ENCODE measurements at places on chromosomes 6 and 20.

GRCh38 chr6:163354761-163355425, 59.6 kb upstream of the QKI start:
- no peak for DNase-seq

DNA sequence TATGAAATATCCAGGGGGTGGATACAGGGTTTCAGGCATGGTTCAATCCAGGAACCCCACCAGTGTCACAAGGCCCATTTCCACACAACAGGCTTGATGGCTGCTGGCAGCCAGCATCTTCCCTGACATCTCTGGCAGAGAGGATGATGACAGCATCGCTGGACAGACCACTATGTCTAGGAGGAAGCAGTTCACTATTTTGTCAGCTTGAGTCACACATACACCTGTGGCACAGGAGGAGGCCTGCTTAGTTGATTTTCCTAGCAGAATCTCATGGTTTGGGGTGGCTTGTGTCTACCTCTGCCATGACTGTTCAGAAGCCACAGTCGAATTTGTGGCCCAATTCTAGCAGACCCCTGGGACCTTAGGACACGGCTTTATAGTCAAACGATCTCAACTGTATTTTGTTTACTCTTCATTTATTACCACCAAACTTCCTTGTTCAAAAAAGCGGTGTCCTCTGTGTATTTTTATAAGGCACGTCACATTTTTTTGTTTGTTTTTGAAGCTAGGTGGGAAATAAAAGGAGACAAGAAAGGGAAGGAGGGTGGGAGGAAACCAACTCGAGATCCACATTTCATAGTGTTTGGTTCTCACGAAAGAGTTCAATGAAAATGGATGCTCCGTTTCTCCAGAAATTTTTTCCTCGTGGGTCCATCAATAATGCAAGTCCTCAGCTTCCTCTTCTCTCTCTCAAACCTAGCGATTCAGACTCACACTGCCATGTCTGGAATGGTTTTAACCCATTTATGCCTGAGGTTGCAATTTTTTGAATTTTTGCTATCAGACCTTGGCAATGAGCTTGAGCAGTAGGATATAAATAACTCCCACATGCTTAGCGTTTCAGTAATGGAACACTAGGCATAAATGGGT, 94.4 kb downstream of the TOX2 start:
- no peak for DNase-seq

DNA sequence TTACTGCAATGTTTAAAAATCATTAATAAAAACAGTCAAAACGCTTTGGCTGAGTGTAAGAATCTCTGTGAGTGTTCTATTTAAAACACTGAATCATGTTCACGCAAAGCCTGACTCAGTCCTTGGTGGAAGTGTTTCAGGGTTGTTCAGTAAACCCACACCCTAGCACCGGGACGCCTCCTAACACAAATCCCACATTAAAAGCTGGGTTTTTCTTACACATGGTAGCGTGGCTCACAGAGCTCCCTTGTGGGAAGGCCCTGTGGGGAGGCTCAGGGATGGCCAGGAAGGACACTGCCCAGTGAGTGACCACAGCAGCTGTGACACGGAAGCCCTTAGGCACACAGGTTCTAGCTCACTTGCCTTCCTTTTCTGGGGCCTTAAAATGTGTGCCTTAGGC, 80.2 kb downstream of the GMPR start:
- DNase-seq: no peak

DNA sequence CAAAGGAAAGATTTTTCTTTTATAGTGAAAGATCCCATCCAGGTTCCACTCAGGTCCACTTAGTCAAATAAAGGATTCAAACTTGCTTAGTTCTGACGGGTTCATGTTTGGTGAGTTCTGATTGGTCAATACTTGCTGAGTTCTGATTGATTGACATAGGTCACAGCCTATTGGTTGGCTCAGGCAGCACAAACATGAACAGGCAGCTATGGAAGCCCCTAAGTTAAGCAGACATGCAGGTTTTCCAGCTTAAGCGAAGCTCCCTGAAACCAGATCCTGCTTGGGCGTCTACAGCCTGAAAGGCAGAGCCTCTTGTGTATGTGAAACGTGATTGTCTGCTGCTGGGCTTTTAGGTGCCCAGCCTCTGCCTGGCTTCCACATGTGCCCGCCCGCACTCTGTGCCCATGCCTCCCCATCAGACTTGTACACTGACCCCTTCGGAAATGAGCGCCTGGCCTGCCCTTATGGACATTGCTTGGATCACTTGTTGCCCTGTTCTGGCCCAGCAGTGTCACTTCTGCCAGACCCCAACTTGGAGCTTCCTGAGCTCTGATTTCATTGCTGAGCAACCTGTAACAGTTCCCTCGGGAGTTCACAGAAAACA, 45.4 kb upstream of the ECI2 start:
- no peak for DNase-seq

GRCh38 chr6:75602246-75603105, 796 bp downstream of the SENP6 start:
- DNase-seq: peak; percentile 42

DNA sequence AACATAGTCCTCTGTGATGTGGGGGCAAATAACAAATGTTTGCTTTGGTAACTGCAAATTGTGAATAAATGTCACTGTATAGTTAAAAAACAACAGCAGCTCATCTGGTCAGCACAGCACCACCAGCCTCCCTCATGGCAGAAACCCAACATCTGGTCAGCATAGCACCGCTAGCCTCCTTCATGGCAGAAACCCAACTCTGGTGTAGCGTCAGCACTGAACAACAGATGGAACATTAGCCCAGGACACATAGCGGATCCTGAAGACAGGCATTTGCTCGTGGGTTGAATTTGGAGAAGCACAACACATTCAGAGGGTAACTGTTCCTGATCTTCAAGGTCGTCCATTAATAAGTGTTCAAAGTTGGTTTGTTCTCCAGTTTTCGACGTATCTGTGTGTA, 265.9 kb downstream of the DLL1 start:
- peak; percentile 99 for DNase-seq

- no peak for DNase-seq
Measured at GRCh38 chr6:3875486-3875885, 26.3 kb downstream of the FAM50B start.

- no peak for DNase-seq
Measured at GRCh38 chr20:45589725-45590124, 10.6 kb upstream of the WFDC8 start.

- DNase-seq: no peak
Measured at GRCh38 chr20:37686762-37687477, 6.9 kb upstream of the CTNNBL1 start.

DNA sequence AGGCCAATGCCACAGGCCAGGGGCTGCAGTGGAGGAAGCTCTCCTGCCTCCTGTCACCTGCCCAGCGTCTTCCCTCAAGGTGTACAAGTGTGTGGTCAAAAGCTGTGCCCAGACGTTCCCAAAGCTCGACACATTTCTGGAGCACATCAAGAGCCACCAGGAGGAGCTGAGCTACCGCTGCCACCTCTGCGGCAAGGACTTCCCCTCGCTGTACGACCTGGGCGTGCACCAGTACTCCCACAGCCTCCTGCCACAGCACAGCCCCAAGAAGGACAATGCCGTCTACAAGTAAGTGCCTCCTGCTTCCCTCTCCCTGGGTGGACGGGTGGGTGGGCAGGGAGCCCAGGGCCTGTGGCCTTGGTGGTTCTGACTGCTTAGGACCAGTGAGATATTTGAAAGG, 38.2 kb downstream of the ZNF341 start:
- no peak for DNase-seq

DNA sequence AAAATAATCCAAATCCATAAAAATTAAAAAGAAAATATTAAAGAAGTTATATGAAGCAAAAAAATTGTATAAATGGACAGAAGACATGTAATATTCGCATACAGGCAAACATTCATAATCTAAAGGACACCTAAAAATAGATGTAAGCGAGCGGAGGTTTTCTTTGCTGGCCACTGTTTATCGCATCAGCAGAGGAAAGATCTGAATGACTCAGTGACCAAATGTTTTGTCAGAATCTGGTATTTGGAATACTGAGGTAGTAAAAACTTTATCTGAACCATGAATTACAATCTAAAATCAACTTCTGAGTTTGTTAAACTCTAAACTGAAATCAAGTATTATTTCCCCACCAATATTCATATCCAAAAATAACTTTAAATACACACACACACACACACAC, 7.8 kb downstream of the TSPYL4 start:
- no peak for DNase-seq

- DNase-seq: no peak
Measured at GRCh38 chr6:2862712-2863181, 21.1 kb upstream of the SERPINB1 start.

DNA sequence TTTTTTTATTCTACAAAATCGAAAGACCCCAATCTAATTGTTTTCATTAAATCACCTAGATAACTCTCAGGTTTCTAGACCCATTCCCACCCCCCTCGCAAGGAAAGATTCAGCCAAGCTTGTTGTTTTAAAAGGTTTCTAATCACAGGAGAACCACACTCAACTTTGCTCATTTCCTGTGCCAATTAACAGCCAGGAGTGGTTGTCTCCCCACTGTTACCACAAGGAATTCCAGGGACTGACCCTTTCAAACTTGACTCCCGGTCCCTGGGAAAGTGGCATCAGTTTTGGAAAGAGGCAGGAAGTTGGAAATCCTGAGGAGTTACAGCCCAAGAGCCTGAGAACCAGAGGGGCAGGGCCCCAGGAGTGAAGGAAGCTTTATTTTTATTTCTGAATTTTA, 561.3 kb upstream of the JAG1 start:
- no peak for DNase-seq

DNA sequence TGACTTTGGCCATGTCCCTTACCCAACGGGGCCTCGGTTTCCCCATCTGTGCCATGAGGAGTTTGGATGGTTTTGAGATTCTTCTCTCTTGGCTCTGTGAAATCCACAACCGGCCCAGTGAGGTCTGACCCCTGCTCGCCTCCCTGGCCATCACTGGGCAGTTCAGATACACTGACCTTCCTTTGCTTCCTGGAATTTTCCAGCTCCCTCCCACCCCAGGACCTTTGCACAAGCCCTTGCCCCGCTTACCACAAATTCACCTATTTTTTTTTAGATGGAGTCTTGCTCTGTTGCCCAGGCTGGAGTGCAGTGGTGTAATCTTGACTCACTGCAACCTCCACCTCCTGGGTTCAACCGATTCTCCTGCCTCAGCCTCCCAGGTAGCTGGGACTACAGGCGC, 12.6 kb upstream of the NOL4L start:
- DNase-seq: no peak

DNA sequence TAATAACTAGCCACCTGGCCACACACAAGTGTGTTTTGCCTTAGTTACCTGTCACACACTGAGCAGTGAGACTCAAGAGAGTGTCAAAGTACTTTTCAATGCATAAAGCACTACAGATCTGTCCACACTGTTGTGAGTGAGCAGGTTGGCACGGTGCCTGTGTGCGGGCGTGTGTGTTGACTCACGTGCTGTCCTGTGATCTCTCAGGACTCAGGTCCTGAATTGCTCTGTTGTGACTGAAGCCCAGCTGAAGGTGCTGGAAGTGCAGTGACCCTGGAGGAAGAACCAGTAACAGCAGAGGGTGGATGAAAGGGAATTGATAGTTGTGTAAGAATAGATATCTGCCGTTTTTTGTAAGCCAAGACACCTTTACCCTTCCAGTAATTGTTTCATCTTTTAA, 18.3 kb downstream of the SLC16A10 start:
- peak; percentile 30 for DNase-seq

DNA sequence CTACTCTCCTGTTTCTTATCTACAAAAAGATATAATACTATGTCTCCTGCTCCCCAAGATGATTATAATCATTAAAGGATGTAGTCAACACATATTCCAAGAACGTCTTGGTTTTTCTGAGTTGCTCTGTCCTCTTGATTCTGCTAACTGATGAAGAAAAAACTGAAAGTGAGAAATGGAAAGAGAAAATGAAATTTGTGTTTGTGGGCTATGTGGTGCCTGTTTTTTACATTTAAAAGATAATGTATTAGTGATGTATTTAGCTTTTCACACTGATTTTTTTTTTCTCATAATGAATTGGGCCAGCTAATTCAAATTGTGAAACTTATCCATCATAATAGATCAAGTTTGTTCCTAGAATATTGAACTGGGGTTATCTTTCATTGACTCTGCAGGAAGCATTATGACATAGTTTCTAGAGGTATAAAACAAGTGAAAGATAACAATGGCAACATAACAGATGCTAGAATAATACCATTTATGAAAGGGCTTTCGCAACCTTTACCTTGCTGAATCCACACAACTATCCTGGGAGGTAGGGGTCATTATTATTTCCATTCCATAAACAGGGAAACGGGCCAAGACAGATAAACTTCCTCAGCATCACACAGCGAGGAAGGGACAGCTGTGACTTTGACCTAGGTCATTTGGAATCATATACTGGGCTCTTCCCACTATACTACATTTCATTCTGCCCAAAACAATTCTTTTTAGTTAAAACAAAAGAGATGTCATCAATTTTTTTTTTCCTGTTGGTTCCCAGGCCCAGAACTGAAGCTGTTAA, 336.7 kb downstream of the GJA1 start:
- no peak for DNase-seq

DNA sequence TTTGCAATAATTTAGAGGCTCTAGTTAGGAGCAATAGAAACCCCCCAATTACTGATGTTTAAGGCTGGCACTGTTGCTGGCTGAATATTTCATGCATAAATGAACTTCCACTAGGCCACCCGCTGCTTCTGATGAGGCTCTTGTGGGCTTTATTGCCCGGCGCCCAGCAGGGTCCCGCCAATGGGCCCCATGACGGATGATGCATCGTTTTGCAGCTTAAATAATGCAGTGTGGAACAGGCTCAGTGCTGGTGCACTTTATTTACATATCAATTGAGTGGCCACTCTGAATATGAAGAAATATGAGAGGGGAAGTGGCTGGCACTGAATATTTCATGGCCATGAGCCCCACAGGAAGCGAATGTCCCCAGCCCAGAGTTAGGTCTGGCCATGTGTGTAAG, 155.3 kb upstream of the MAFB start:
- DNase-seq: peak; percentile 79

DNA sequence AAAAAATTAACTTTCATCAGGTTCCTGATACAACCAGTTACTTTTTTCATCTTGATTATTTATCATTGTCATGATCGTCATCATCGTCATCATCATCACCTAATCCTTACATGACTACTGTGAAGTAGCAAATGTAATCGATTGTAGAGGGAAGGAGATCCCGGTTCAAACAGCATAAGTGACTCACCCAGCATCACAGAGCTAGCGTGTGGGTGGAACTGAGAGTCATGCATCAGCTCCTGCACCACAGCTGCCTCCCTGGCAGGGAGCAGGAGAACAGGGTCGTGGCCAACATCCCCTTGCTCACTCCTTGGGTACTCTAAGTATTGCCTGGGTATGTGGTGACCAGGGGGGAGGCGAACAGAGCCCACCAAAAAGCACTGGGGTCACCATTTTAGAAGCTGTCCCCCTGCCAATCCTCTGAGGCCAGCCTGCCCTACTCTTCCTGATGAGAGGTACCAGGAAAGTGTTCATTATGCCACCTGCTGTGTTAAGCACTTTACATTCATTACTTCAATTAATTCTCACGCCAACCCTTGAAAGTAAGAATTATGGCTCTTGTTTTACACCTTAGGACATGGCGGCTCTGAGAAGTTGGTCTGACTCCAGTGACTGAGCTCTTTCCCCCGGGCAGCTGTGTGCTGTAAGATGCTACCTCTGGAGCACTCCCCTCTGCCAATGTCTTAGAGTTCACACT, 425.2 kb downstream of the CD83 start:
- DNase-seq: no peak
